Smooth muscle cell of the coronary artery (primary cell): ENCODE measurements at places on chromosomes 5 and 9. TPM values are rescaled to one million over a fixed set of nuclear protein-coding genes. Genes with fewer than 3 reads are reported as not detected.

The MARCHF3 gene
- 34.4 and 38.0 TPM in 2 replicates for total RNA-seq

The ARHGEF28 gene
- 4.3 and 26.2 TPM in 2 replicates for total RNA-seq

The ANKRD34B gene
- not detected in 2 replicates for total RNA-seq

The OR1Q1 gene
- total RNA-seq: 0.08 and 1.2 TPM in 2 replicates

The PGGT1B gene
- 9.4 and 21.4 TPM in 2 replicates for total RNA-seq

The COL15A1 gene
- total RNA-seq: 18.2 and 130 TPM in 2 replicates

The ORM2 gene
- total RNA-seq: not detected in 2 replicates

The SLC36A2 gene
- total RNA-seq: 0.12 TPM in 1 of 2 replicates, not detected in the other

The ANKRD18A gene
- under 0.01 TPM in 1 of 2 replicates, not detected in the other for total RNA-seq

The ZNF618 gene
- total RNA-seq: 8.9 and 9.1 TPM in 2 replicates

The ITK gene
- not detected in 2 replicates for total RNA-seq

The PCDHB7 gene
- 0.30 and 0.47 TPM in 2 replicates for total RNA-seq

The LRRC26 gene
- total RNA-seq: not detected in 2 replicates

The FUBP3 gene
- total RNA-seq: 40.6 and 41.9 TPM in 2 replicates

The PTGS1 gene
- 27.1 and 116 TPM in 2 replicates for total RNA-seq

The PCDHA9 gene
- under 0.01 and 0.23 TPM in 2 replicates for total RNA-seq

The SPINK7 gene
- total RNA-seq: not detected in 2 replicates

The CCL19 gene
- not detected in 2 replicates for total RNA-seq

The PFN3 gene
- not detected in 2 replicates for total RNA-seq

The NTRK2 gene
- total RNA-seq: 0.38 and 25.4 TPM in 2 replicates

The ARID3C gene
- total RNA-seq: 0.08 TPM in 1 of 2 replicates, not detected in the other

The MAMDC4 gene
- total RNA-seq: 0.59 and 0.75 TPM in 2 replicates

The SHISAL2B gene
- not detected in 2 replicates for total RNA-seq

The NR4A3 gene
- 0.23 and 0.35 TPM in 2 replicates for total RNA-seq

The CCDC152 gene
- 1.3 and 1.6 TPM in 2 replicates for total RNA-seq

The FKTN gene
- total RNA-seq: 9.4 and 15.1 TPM in 2 replicates

The LIFR gene
- 16.8 and 18.2 TPM in 2 replicates for total RNA-seq

The NOL8 gene
- total RNA-seq: 14.7 and 20.8 TPM in 2 replicates

The MAMDC2 gene
- 2.7 and 3.5 TPM in 2 replicates for total RNA-seq

The NINJ1 gene
- total RNA-seq: 24.3 and 35.1 TPM in 2 replicates

The TAF11L4 gene
- not detected in 2 replicates for total RNA-seq

The ADRA1B gene
- total RNA-seq: 0.90 TPM in 1 of 2 replicates, not detected in the other

The AQP3 gene
- total RNA-seq: 1.3 and 1.5 TPM in 2 replicates

The CTXN3 gene
- not detected in 2 replicates for total RNA-seq
